Dermis blood vessel endothelial cell (primary cell): ENCODE measurements at places on chromosomes 3 and 15.

DNA sequence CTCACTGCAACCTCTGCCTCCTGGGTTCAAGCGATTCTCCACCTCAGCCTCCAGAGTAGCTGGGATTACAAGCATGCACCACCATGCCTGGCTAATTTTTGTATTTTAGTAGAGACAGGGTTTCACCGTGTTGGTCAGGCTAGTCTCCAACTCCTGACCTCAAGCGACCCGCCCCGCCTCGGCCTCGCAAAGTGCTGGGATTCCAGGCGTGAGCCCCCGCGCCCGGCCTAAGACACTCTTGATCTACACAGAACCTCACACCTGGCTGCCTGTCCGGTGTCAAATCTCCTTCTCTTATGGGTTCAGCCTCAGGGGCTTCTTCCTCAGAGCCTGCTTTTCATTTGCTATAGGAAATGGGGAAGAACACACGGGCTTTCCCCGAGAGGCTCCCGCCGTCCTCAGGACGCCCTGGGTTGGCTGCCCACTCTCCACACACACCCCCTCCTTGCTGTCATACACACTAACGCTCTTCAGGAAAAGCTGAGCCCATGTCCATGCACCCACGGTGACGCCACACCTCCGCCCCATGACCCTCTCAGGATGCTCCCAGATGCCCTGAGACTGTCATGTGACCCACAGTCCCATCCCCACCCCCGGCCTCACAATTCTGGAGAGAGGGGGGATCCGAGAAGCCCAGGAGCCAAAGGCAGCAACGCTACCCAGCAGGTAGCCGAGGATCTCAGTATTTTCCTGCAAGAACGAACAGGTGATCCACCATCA lies 10.4 kb downstream of the TMEM44 start:
- no peak for DNase-seq

DNA sequence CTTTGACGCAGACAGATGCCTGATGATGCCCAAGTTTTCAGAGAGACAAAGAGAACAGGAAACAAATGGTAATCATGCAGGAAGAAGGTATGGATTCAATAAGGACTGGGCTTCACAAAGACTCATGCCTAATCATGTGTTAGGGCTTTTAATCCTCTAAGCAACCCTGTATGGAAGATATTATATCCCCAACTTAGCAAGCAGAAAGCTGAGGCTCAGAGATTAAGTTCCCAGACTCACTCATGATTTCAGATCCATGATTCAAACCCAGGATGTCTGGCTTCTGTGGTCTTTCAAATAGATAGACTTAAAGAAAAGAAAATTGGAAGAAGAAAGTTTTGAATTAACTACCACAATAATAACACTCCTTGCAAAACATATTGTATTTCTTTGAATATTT lies 4.1 kb upstream of the CLASP2 start:
- peak; percentile 2 for DNase-seq

- DNase-seq: no peak
These were observed 44.4 kb upstream of the ST3GAL6 start for GRCh38 chr3:98718730-98719129.

GRCh38 chr3:49219132-49219531 lies 47.7 kb downstream of the KLHDC8B start:
- DNase-seq: no peak

DNA sequence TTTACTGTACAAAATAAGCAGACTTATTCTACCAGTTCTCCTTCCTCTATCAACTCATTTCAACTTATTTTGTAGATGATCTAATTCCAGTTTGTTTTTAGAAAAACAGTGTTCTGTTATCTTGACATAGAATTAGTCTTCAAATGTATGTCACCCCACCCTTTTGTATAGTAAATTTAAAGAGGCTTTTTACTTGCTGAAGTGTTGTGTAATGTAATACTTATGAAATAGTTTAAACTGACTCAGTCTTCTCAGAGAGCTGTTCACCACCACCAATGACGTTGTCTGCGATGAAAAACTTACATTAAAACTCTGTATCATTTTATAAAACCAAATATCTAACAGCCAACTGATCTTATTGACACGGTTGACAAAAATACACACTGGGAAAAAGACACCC lies 82.9 kb downstream of the RAP2B start:
- DNase-seq: no peak

- DNase-seq: no peak
These were observed 12.6 kb downstream of the MELTF start for GRCh38 chr3:197017003-197017402.

DNA sequence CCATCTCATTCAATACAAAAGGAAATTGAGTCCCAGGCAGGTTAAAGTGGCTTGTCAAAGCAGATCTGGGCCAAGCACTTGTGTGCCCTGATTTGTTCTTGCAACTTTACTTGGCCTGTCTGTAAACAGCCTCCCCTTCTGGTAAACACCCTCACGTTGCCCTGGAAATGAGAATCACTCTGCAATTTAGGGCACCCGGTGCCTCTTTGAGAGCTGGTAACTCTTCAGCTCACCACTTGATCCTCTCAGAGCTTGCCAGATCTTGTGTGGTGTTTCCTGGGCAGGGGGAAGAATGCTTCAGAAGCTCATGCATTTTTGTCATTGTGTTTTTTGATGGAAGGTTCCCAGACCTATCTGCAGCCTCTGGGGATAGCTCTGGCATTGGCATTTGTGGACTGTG lies 11.3 kb downstream of the MED12L start:
- DNase-seq: no peak

GRCh38 chr3:42633544-42633943 lies 20.0 kb upstream of the ZBTB47 start:
- DNase-seq: no peak

GRCh38 chr3:58659051-58659675 lies 7.4 kb downstream of the FAM3D start:
- DNase-seq: peak; percentile 73

DNA sequence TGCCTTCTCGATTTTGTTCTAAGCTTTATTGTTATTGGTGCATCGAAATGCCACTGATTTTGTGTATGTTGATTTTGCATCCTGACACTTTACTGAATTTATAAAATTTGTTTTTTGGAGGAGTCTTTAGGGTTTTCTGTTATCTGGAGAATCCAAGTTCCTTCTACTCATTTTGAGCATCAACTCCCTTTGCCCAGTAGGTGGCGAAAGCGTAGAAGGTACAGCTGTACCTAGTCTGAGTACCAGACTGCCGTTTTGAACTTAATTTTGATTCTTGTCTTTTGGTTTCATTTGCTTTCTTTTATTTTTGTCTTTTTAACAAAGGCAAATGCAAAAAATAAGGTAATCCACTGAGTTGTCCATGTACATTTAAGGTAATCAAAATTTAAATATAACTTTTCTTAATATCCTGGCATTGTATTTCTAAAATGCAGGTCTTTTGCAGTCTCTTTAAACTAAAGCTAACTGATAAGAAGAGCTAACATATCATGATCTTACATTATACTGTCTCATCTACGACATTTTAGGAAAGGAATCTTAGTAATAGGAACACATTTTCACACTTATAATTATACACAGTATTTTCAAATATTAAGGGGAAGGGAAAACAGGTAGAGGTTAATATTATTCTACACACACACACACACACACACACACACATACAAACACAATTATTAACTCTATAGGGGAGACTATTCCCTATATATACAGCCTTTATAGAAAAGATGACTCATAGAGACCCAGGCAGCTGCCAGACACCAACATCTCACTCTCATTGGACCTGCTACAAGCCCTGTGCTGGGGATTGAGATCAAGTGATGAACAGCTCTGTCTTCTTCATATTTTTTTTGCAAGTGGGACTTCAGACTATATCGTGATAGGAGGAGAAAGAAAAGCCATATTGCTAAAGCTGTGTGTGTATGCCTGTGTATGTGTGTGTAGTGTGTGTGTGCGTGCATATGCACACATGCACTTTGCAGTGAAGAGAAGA lies 71.8 kb downstream of the SYNPR start:
- DNase-seq: peak; percentile 76

- DNase-seq: peak; percentile 46
These were observed 91.1 kb downstream of the TBL1XR1 start for GRCh38 chr3:177106184-177106583.

DNA sequence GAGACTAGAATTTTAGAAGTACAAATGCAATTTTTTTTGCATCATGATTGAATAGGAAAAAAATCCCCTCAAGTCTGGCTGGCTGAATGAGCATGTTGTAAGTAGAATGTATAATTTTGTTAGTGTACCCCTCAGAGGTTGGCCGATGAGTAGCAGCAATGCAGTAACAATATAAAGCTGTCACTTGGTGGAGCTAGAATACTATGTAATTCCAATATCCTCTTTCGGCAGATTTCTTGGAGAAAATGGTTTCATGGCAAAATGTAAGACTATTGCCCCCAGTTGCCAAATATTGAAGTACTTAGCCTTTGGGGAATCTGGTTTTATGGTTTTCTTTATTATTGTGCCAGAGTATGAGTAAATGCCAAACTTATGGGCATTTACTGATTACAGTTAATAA lies 39.8 kb upstream of the SGO1 start:
- peak; percentile 77 for DNase-seq

- no peak for DNase-seq
These were observed 21.9 kb upstream of the P2RY13 start for GRCh38 chr3:151351219-151351618.

GRCh38 chr3:104316118-104316517 lies 1050.6 kb upstream of the ALCAM start:
- DNase-seq: no peak

DNA sequence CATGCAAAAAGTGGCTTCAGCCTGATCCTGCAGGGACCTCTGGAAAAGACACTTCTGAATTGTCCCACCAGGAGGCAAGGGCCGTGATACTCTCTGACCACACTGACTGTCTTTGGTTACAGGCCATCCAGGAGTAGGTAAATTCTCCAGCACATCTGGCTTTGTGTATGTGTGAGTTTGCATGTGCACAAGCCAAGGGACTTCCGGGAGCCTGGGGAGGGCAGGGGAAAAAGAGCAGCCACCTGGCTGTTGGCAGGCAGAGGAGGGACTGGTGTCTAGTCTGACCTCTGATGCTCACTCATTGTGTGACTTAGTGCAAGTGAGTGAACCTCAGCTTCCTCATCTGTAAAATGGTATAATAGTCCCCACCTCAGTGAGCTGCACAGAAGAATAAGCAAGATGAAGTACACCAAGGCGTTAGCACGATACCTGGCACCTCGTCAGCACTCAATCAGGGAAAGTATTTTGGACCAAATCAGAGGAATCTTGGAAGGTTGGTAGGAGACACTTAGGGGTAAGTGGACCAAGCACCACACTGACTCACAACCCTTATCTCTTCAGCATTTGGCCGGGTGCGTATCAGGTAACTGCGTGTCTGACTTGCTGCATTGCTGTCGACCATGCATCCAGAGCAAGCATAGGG lies 19.1 kb downstream of the KLHL6 start:
- no peak for DNase-seq

DNA sequence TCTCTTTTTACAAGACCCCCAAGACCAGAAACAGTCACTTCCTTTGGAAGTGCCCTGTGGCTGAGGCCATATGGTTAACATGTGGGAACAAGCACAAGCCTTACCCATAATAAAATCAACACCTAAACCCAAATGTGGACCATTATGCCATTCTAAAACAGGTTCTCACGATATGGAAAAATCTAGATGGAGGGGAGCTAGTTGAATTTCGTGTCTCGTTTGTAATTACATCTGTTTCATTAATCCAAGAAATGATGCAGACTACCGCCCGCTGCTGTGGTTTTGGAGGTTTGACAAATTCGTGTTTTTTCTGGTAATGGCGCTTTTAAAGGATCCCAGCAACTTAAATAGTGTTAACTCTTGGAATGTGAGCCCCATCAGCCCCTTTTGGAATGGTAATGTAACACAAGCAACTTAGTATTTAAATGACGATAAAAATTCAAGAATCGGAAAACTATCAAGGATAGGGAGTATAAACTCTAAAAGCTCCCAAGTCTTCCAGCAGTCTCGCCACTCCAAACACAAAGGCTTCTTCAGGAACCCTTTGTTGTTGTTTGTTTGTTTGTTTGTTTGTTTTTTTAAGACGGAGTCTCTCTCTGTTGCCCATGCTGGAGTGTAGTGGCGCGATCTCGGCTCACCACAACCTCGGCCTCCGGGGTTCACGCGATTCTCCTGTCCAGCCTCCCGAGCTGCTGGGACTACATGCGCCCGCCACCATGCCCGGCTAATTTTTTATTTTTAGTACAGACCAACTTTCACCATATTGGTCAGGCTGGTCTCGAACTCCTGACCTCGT lies 1.1 kb downstream of the CNBP start:
- DNase-seq: peak; percentile 46

GRCh38 chr3:187746059-187746441 lies 782 bp upstream of the BCL6 start:
- DNase-seq: no peak

- DNase-seq: no peak
These were observed 25.7 kb downstream of the FSTL1 start for GRCh38 chr3:120424976-120425570.

- no peak for DNase-seq
These were observed 314.7 kb downstream of the RORA start for GRCh38 chr15:60914360-60914759.

DNA sequence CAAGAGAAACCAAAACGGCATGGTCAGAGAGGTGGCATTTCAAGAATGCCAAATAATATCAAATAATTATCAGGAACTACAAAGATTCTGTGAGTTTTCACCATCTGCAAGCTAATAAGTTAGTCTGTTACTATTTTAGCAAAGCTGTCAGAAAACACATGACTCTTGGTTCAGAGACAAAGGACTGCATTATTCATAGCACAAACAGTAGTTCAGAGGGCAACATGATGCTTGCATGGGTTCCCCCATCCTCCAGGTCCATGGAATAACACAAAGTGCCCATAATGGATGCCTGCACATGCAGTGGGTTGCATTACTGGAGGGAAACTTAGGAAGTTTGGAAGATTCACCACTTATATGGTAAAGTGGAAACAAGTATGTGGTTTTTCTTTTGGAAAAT lies 228.8 kb upstream of the ALCAM start:
- no peak for DNase-seq

DNA sequence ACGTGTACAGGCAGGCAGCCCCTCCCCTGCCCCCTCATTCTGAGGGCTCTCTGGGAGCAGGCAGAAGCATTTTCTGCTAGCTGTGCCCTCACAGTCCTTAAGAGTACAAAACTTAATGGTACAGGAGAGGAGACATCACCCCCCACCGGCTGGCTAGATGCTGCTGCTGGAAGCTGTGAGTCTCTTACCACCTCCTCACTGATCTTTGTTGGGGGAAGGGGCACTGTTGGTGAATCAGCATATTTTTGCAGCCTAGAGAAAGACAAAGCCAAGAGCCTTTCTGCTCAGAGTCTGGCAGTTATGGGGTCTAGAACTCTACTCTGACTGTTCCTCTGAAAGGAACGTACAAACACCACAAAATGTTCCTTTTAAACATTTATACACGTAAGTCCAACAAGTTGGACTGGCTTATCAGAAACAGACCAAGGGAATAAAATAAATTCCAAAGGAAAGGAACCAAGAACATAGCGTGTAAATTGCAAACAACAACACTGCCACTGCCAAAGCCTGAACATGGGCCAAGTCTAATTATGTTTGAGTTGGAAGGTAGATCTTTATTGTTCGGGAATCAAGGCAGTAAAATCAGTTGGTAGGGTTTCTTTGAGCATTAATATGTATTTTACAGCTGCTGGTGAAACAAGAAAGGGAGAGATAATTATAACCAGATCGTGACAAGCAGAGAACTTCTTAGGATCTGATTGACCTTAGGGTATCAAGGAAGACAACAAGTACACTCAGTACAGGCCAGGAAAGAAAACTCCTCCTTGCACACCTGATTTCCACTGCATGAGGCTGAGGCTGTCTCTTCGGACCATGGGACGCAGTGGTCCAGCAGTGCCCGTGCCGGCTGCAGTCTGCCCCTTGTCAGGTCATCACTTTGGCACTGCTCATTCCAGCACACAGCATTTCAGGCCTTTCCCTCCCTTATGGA lies 27.4 kb downstream of the CLK3 start:
- peak; percentile 77 for DNase-seq

GRCh38 chr3:40996382-40996781 lies 202.9 kb upstream of the CTNNB1 start:
- DNase-seq: peak; percentile 17
